ENCODE measurements at places on chromosomes 5 and 9.

DNA sequence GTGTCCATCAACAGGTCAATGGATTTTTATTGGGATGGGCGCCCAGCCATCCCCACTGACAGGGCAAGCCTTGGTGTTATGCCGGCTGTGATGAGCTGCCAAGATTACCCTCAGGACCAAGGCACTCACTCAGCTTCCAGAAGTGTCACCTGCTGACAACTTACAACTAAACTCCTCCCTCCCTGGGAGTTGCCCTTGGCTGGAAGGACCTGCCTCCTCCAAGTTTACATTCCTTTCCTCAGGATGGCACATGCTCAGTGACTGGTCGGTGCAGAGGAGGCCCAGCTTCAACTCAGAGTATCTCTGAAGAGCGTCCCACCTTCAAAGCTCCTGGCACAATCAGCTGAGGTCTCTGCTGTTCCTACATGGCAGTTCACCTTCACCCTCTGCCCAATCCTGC lies 52.5 kb upstream of the ZBTB43 start:
- DNase-seq: no peak

- DNase-seq: no peak
Measured at GRCh38 chr5:120293796-120294195, 170.3 kb upstream of the PRR16 start.

DNA sequence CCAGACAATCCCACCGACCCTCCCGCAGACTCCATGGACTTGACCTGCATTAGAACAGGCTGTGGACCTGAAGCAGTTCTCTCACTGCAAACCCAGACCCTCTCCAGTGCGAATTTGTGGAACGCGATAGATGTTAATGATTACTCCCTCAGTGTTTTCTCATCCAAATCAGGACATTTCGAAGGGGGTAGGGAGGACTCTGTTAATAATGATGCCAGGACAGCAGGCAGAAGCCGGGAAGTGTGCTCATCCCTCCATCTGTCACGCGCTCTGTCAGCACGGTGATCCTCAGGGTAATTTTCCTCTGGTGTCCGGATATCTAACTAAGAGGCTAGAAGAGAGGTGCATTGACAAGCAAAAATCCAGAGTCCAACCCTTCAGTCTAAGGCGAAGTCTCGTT lies 18.8 kb downstream of the RAPGEF1 start:
- no peak for DNase-seq

DNA sequence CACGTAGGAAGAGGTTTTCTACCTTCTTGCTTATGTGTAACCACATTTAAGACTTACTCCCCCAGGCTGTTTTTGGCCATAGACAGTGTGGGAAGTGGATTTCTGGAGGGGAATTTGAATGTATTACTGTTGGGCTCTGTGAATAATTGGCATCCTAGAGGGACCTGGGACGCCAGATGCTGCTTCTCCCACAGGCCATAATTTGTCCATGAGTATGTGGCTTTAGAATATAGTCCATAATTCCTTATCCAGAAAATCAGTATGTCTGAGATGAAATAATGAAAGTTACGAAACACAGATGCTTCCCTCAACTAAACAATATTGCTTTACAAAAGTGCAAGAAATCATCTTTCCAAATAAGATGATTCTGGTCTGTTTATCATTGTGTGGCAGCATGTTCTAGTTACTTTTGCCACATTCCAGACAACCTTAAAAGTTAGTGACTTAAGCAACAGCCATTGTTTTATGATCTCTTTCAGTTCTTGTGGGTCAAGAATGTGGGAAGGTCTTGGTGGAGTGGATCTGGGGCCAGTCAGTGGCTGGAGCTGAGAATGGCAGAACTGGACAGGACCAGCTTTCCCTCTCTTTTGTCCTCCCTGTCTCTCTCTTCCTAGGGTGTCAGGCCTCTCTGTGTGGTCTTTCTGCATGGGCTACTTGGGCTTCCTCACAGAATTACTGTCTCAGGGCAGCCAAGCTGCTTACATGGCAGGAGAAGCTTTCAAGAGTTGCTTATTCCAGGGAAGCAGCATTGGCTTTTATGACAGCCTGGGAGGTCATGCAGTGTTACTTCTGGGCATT lies 79.4 kb downstream of the FBXL7 start:
- DNase-seq: no peak

DNA sequence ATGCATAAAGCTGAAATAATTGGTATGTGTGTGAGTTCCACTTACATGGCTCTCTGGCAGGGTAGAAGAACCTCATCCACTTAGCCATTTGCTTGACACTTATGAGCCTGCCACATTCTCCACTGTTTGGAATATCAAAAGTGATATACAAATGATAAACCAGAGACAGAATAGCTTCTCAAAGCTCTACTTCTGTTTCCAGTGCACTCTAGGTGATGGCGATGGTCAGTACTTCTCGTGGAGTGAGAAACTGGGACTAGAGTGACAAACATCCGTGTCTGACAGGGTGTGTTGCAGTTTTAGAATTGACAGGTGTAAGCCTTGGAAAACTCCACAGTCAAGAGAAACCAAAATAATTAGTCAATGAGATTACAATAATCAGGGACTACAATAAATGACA lies 935.8 kb upstream of the TYRP1 start:
- no peak for DNase-seq

- no peak for DNase-seq
Measured at GRCh38 chr5:171640480-171640879, 145.1 kb upstream of the SMIM23 start.

DNA sequence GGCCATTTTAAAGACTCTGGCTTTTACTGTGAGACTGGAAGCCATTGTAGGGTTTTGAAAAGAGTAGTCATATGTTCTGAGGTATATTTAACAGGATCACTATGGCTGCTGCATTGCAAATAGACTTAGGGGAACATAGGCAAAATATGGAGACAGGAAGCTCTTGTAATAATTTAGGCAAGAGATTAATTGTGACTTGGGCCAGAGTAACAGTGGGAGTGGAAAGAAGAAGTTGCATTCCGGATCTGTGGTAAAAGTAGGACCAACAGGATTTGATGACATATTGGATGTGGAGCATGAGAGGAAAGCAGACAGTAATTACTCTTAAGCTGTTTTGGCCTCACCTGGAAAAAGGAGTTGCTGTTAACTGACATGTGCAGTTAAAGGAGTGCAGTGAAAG lies 85.6 kb downstream of the SMIM15 start:
- DNase-seq: no peak

- no peak for DNase-seq
Measured at GRCh38 chr5:135642934-135643333, 64.1 kb upstream of the CXCL14 start.

GRCh38 chr9:124576751-124577150 lies 69.6 kb upstream of the NR5A1 start:
- DNase-seq: no peak

DNA sequence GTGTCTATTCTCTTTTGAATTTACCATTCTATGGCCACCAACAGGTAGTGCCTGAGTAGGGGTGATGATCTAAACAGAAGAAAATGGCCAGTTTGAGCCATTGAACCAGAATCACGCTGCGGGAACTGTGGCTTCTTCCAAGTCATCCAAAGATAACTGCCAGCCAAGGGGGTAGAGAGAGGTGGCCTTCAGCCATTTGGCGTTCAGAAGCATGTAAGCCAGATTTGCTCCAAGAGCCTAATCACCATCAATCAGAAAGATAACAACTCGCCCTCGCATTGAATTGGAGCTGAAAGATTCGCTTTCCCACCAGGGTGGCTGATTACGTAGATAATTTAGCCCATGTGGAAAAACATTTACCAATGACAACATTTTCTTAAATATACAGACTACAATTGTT lies 1302.7 kb upstream of the DMAC1 start:
- no peak for DNase-seq

GRCh38 chr5:36496471-36496870 lies 109.9 kb upstream of the SLC1A3 start:
- no peak for DNase-seq

GRCh38 chr5:19314840-19315239 lies 673.2 kb downstream of the CDH18 start:
- DNase-seq: no peak

- DNase-seq: no peak
Measured at GRCh38 chr9:33809506-33809905, 7.5 kb upstream of the UBE2R2 start.

DNA sequence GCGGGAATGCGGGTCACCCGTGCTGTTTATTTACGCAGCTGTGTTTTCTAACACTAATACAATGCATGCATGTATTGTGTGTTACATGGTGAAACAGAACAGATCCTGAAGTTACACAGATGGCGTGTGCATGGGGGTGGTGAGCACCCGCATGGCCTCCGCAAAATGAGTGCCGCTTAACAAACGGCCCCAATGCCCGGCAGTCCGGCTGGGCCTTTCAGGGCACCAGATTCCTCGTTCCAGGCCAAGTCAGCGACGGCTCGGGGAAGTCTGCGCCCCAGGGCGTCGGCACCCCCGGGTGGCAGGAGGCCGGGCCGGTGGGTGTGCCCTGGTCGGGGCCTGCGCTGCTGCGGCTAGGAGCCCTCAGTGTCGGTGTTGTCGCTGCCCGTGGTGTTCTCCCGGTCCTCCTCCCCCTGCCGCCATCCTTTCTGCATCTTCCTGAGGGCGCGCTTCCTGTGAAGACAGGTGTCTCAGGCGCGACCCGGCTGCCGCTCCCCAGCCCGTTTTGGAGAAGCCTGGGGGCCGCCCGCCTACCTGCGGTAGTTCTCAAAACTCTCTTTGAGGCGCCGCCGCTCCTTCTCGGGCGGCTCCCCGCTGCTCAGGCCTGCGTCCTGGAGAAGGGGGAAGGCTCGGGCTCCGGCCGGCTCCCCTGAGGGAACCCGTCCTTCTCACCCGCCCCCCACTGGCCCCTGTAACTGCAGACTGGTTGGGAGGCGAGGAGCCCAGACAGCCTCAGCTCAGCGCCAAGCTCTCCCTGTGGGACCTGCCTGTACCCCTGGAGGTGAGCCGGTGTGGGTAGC lies 605 bp upstream of the DNLZ start:
- DNase-seq: no peak

DNA sequence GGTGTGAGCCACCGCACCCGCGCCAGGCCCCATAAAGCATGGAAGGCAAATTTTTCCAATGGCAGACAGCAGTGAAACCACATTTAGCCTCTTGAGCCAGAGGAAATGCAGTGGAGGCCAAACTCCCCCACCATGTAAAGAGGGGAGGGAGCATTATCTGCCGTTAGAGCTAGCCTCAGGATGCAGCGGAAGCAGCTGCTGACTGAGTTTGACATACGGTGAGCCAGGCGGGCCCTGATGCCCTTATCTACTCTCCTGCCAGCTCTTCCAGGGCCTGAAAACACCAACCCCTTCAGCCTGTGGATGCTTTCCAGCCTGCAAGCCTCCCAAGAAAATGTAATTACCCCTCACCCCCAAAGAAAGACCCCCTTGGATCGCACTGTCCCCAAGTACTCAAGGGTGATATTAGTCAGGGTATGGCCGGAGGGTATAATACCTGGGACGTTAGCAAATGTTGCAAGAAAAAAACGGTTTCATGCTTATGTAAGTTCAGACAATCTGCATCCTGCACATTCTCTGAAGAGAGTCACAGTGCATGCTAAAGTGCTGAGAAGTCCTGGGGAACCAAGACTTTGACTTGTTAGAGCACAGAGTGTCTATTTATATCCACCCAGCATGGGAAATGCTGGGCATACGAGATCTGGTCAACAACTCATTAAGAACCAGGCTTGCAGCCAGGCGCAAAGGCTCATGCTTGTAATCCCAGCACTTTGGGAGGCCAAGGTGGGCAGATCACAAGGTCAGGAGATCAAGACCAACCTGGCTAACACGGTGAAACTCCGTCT lies 11.3 kb upstream of the GGTA1 start:
- no peak for DNase-seq

DNA sequence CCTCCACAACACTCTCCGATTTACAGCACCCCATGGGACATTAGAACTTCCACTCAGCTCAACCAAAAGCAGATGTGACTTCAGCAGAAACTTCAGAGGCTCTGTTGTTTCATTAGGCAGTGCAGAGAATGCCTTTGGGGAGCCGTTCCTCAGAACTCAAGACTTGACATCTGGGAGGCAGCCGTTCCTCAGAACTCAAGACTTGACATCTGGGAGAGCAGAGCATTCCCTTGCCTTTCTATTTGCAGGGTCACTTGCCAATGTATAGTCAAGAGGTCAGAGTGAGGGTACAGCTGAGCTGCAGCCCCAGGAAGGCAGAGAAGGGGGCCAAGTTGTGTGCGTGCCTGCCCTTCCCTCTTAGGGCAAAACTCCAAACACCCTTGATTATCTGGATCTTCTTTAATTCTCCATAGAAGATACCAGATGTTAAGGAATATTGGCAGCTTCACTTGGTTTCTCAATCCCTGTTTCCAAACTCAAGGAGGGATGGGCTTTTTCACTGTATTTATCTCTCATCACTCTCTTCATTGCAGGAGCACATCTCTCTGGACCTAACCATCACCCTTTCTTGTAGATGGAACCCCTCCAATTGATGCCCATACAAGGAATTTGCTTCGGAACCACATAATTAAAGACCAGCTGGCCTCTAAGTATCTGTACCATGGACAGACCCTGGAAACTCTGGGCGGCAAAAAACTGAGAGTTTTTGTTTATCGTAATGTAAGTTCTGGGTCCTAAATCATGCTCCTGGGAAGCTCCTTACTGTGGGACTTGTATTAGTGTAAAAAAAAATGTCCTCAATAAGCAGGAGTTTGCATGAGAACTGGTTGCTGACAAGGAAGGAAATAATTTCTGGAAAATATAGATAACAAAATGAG lies 25.6 kb downstream of the TGFBI start:
- DNase-seq: no peak

DNA sequence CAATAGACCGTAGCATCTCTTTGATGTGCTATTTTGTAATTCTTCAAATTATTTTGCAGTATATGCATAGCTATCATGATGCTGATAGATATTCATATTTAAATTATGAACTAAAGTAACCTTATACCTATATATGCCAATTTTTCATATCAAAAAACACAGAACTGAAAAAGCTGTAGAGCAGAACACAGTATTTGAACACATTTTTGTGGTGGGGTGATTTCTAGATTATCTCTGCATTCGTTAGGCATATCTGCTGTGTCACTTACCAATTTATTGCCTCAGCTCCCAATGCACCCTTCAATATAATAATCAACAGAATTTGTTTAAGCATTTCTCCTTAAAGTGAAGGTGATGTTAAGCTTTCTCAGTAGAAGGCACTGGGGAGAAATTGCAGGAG lies 998.2 kb downstream of the PTPRD start:
- DNase-seq: no peak

- DNase-seq: no peak
Measured at GRCh38 chr5:38607396-38607795, 51.0 kb upstream of the LIFR start.

DNA sequence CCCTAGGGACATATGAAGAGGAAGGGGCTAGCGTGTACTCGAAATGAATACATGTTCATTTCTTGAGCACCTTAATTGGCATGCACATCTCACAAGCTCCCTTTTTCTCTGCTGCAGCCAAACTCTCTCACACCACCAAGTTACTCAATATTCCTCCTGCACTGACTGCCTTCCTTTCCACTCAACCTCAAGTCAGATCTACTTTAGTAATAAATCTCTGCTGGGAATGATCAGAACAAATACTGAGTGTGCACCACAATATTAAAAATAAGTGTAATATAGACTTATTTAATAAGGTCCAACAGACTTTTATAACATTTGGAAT lies 995.8 kb upstream of the WWC1 start:
- no peak for DNase-seq

All from hippocampal formation (tissue), 2 donors.